ENCODE measurements at places on chromosomes 5 and 9.

DNA sequence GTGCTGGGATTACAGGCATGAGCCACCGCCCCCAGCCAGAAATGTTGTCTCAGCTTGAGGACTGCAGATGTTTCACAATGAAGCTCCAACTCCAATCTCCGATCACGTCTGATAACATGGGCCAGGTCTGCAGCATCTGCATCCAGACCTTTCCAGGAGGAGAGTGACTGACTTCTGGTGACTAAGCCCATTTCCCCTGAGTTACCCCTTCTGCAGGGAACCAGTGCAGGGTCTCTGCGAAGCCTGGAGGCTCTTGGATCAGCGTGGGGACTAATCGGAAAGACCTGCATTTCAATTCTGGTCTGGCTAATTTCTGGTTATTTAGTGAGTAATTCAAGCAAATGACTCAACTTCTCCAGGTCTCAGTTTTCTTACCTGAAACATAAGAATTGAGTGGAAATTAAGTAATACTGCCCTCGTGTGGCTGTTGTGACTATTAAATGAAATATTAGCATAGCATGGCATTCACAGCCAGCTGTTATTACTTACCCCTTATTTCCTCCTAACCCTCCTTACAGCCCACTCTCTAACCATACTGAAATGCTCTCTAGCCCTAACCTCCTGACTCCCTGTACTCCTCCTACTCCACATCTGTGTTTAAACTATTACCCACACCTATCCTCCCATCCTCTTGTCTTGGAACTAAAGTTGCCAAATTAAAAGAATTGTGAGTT, 2.2 kb upstream of the GNPDA1 start:
- peak; percentile 92 for DNase-seq

DNA sequence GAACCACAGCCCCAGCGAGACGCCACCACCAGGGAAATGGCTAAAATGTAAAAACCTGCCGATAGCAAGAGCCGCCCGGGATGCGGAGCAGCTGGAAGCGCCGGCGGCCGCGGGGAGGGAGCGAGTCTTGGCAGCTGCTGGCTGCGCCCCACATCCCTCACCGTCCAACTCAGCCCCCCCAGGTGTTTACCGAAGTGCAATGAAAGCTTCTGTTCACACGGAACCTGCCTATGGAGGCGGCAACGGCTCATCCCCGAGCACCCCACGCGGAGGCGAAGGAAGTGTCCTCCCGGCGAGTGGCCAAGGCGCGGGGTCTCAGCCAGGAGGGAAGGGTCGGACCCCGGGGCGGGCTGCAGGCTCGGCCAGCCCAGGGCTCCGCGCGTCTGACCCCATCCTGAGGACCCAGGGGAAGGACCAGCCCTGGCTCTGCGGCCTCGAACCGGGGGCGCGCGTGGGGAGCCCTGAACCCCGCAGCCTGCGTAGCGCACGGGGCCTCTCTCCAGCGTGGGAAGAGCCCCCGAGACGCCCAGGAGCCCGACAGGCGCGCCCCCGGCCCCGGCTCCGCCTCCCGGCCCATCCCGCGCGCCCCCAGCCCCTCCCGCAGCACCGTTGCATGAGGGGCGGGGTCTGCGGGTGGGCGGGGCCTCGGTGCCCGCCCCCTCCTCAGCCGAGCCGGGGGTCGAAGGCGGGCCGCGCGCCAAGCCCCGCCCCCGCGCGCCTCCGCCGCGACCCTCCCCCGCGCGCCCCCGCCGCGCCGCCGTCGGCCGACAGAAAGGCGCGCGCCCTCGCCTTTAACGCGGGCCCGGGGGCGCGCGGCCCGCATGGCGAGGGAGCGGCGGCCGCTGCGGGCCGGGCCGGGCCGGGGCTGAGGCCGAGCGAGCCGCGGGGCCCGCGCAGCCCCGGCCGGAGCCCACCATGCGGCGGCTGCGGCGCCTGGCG, at the start of gene DIPK1B:
DIPK1B (plus strand) TSS at position 822 of the 939 bp plus-strand sequence; CDS start at position 916, 94 bp downstream.
- no peak for DNase-seq

DNA sequence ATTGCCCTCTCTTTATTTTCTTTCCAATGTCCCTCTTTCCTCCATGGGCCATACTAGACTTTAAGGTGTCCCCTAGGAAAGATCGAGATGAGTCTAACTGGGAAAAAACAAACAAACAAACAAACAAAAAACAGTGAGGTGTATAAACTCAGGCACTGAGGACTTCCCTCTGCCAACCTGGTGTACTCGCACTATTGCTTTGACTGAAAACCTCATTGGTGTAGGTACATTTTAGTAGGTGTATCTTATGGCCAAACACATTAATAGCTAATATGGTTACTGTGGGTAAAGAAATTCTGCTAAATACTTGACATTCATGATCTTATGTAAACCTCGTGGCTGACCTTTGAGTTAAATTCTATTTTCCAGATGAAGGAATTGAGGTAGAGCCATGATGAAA, 74.3 kb downstream of the TNC start:
- no peak for DNase-seq

- no peak for DNase-seq
Measured at GRCh38 chr9:18778846-18779245, 254.2 kb downstream of the SAXO1 start.

DNA sequence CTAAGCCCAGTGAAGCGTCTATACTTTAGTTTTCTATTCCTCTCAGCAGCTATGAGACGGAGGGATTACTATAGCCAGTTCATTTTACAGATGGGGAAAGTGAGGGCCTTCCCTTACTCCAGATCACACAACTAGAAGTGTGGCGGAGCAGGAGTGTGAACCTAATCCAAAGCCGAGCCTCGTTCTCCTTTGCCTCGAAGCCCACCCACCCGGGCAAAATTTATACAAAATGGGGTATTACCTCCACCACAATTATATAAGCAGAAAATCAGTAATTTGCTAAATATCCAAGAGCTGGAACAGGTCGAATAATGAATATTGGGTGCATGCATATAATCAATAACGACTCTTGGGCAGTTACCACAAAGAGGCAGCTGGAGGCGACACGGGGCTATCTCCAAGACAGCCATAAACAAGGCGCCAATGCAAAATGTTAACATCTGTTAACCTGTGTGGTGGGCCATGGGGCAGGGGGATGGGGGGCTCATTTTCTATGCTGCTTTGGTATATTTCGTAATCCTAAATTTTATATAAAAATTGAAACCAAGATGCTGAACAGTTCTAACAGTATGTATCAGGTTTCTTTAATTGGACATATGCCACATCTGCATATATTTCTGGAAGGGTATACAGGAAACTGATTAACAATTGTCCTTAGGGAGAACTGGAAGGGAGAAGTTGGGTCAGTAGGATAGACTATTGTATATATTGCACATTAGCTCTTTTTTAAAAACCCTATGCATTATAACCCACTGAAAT, 1.2 kb upstream of the RNF44 start:
- no peak for DNase-seq

DNA sequence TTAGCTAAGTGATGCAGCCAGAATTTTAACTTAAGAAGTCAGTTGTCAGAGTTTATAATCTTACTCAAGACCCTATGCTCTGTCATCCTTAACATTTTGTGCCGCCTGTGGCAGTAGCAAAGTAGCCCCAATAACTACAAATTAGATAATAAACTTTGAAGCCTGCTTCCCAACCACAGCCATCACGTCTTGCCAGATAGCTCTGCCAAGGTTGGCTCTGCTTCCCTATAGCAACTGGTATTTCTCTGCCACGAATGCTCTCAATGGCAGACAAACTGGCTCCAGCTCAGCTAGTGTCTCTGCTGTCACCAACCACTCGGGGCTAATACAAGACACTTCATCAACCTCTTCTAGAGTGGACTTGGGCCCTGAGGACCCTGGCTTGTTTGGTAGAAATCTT, 576.1 kb downstream of the CDH12 start:
- no peak for DNase-seq

GRCh38 chr5:142080248-142080647, 28.3 kb upstream of the NDFIP1 start:
- DNase-seq: no peak

DNA sequence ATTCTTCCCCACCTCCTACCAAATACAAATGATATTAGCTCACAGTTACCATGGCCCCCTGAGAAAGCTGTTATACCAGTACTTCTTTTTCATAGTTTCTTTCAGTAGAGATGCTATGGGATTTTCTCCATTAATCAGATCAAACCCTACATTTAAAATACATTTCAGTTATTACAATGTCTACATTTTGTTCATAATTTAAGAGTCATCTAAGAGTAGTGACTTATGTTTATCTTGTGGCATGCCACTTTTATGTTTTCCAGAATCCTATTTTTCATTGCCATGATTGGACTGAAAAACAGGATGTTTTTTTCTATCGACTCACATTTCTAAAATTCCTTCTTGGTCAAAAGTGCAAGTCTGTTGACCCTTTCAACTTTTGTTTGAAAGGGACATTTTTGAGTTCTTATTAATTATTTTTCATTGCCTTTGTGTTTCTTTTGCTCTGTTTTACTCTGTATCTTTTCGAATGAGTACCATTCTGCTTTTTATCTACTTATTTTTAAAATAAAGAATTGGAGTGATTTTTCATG, 77.4 kb upstream of the ANXA1 start:
- peak; percentile 22 for DNase-seq

- no peak for DNase-seq
Measured at GRCh38 chr5:172274951-172275753, 8.4 kb downstream of the UBTD2 start.

DNA sequence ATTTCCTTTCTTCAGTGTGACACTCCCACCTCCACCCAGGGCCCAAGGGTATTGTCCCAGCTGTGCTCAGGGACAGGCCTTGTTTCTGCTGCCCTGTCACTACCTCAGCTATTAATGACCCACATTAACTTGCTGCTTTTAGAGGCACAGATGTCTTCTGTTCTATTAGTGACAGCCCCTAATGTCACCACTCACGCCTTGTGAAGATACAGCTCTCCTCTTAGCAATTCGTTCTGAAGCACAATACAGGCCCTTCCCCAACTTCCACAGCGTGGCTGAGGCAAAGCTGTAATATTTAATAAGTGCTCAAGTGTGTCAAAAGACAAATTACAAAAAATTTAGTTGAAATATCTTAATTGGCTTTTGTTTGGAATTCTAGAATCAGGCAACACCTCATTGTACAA, 44.7 kb upstream of the HMGCS1 start:
- no peak for DNase-seq

DNA sequence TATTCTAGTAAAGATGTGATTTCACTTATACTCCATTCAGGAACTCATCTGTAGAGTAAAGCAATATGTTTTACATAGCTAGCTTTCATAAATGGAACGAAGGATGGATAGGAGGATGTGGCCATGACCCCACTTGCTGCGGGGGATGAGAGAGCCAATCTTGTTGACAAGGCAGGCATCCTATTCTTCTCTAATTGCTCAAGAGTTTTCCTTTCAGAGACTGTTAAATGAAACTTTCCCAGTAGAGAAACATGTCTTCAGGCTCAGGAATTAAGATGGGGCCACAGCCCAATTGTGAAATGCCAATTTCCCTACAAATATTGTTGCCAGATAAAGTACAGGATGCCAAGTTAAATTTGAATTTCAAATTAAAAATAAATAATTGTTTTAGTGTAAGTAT, 196.2 kb upstream of the TUT7 start:
- no peak for DNase-seq

DNA sequence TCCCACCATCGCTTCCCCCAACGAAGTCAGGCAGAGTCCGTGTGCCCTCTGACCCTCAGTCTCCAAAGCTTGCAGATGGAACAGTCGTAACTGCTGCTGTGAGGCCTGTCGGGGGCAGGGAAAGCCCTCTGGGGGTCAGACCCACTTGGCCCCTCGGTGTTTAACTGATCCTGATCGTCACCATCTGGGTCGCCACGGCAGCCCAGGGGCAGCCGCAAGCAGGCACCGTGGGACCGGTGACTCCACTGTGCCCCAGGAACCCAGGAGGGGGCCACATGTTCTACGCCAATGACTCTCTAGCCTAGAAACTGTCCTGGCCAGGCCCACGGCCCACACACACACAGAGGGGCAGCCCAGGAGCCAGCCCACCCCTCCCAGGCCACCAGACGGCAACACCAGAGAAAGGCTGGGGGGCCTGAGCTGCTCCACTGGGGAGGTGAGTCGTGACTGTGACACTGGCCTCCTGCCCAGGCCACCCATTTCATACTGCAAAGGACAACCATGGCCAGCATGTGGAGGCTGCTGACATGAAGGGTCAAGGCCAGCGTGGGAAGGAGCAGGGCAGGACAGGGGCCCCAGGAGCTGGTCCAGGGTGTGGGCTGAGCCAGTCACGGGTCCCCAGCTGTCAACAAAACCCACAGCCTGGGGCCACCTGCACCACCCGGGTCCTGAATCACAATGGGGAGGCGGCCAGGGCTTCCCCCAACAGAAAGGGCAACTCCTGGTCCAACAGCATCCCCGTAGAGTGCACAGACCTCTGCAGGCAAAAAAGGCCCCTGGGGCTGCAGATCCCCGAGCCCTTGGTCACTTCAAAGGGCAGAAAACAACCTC, 20.8 kb downstream of the VAV2 start:
- DNase-seq: no peak

- peak; percentile 19 for DNase-seq
Measured at GRCh38 chr9:37215830-37216229, 95.5 kb downstream of the ZCCHC7 start.

DNA sequence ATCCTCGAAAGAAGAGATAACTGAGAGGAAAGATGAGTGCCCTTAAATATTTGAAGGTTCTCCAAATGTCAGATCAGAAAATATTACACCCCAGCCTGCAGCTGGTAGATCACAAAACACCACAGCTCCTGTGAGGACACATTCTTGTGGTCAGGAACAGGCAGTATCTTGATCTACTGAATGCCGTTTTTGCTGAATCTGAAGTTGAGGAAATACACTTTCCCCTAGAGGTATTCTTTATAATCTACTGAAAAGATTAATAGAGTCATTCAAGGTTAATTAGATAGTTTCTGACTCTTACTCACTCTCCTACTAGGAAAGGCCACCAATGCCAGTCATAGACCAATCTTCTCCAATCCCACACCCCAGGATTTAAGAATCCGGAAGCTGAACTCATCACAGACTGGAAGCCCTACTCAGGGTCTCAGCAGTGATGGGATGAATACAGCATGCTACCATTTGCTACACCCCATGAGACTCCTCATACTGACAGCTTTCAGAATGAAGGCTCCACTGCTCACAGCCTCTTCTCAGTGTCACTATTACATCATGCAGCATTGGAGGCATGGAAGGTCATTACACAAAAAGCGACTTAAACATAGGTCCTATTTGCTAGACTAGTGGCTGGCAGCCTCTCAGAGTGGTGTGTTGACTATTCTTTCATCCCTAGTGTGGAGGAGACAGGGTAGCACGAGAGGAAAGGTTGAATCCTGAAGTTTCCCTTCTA, 143.9 kb upstream of the SLC1A3 start:
- DNase-seq: no peak

GRCh38 chr5:142153674-142154448, 45.3 kb downstream of the NDFIP1 start:
- no peak for DNase-seq

- DNase-seq: no peak
Measured at GRCh38 chr9:7177383-7177782, 419.6 kb downstream of the KDM4C start.

GRCh38 chr9:131845305-131846298, 105.7 kb upstream of the RAPGEF1 start:
- DNase-seq: no peak

Measured in PC-3 (cell line).